ENCODE measurements at places on chromosomes 2 and 18. TPM values are rescaled to one million over a fixed set of nuclear protein-coding genes. Genes with fewer than 3 reads are reported as not detected.

Gene EDAR
- not detected for total RNA-seq

Gene IL1R2
- 4.3 TPM for total RNA-seq

Gene AKAIN1
- not detected for total RNA-seq

Gene ATF2
- total RNA-seq = 73.3 TPM

Gene COL6A3
- total RNA-seq = 4.1 TPM

Gene SULT1C4
- not detected for total RNA-seq

Gene HOXD8
- total RNA-seq = 11.7 TPM

Gene WIPF1
- total RNA-seq = 35.3 TPM

Gene LAMA1
- total RNA-seq = 0.98 TPM

Gene DCDC2C
- not detected for total RNA-seq
